ENCODE measurements at places on chromosomes 6 and 20. TPM values are rescaled to one million over a fixed set of nuclear protein-coding genes. Genes with fewer than 3 reads are reported as not detected.

Gene SALL4
- under 0.01 TPM for total RNA-seq

GRCh38 chr6:132304891-132305305 is 96.4 kb downstream of the MOXD1 start:
- DNase-seq = no peak

Gene KCNQ5
- not detected for total RNA-seq

GRCh38 chr6:33702345-33702977 is 9.0 kb downstream of the UQCC2 start:
- DNase-seq = no peak

DNA sequence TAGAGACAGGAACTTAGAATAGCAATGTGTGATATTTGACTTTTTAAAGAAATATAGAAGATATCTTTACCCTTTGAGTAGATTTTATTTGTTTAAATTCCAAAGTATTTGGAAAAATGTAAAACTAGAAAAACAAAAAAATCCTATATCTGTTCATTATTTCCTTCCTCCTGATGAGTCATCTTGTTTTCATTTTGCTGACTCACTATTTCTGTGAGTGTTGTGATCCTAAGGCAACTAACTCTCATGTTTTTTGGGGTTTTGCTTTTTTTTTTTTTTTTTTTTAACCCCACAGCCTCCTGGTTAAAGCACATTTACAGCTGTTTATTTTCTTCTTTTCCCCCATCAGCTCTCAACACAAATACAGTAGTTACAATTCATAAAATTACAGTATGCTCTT is 37.8 kb upstream of the THEMIS start:
- DNase-seq = peak; percentile 5

GRCh38 chr20:52727740-52728456 is 244.3 kb upstream of the TSHZ2 start:
- no peak for DNase-seq

- no peak for DNase-seq
Observed at GRCh38 chr20:10490706-10491105, 55.6 kb downstream of the SLX4IP start.

Gene SERPINB6
- total RNA-seq = 112 TPM

DNA sequence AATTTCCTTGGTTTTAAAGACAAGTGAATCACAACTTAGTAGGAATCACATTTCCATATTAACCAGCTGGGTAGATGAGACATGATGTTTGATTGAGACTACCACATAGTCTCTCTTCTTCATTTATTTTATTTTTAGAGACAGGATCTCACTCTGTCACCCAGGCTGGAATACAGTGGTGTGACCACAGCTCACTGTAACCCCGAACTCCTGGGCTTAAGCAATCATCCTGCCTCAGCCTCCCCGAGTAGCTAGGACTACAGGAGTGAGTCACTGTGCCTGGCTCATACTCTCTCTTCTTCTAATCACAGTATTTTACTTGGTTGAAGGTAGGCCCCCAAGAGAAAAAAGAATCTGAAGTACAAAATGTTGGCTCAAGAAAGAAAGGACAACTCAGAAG is 80.2 kb upstream of the ASF1A start:
- no peak for DNase-seq

Gene CCND3
- 37.6 TPM for total RNA-seq

GRCh38 chr20:62818592-62819493 is 2.0 kb downstream of the COL9A3 start:
- DNase-seq = no peak

- no peak for DNase-seq
Observed at GRCh38 chr20:31523361-31524283, 9.4 kb downstream of the HM13 start.

GRCh38 chr6:63561288-63561687 is 11.0 kb upstream of the LOC128125822 start:
- DNase-seq = no peak

DNA sequence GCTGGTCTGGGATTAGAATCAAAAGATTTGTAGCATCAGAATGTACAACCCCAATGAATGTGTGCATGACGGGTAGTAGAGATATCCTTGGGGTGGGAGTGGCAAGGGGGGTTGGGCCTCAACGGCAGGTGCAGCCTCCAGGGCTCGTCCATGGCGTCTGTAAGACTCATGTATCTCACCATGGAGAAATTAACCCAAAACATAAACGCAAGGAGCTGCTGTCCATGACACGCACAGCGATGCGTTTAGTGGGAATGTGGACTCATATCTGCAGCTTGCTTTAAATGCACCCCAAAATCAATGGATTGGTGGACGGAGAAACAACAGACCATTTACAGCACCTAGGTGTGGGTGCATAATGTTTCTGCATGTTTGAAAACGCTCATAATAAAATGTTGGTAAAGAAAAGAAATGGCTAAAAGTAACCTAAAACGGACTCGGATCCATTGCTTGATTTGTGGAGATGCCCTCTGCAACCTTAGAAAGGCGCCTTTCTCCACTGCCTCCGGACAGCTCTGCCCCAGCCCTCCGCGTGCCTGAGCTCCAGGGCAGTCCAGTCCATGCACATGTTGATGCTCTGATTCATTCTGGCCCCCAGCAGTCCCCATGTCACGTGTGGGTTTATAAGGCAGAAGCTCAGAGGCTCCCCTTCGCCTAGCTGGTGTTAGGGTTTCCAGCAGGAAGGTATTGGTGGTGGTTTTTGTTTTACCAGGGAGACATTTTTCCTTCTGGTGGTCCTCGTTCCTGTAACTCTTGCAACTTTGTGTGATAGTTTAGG is 24.5 kb downstream of the PYGB start:
- DNase-seq = no peak

DNA sequence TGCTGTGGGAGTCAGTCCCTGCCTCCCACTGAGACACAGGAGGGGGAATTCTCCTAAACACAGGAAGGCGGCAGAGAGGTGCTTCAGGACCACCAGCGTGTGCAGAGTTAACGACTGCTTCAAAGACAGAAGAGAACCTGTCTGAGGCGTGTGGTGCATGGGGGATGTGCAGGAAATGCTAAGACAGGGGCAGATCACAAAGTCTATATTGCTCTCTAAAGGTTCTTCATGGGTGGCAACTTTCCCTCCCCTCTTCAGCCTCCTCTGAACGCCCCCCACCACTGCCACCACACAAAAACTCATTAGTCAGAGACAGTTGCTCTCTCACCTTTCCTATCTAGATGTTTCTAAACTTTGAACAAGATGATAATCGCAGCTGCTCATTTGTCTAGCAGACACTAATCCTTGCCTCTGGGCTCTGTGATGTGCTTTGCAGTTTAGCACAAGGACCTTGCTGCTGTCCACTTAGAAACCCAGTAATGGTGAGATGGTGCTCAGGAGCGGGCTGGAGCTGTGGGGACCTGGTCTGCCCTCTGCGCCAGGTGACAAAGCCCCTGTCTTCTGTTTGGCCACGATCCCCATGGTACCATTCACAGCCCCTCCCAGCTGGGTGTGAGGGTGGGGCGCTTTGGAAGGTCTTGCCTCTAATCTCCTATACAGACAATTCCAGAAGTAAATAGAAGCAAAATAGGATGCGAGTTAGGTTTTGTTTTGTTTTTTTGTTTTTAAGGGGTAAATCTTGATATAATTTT is 219.6 kb downstream of the NRN1 start:
- DNase-seq = no peak

Gene PHACTR3
- total RNA-seq = not detected

DNA sequence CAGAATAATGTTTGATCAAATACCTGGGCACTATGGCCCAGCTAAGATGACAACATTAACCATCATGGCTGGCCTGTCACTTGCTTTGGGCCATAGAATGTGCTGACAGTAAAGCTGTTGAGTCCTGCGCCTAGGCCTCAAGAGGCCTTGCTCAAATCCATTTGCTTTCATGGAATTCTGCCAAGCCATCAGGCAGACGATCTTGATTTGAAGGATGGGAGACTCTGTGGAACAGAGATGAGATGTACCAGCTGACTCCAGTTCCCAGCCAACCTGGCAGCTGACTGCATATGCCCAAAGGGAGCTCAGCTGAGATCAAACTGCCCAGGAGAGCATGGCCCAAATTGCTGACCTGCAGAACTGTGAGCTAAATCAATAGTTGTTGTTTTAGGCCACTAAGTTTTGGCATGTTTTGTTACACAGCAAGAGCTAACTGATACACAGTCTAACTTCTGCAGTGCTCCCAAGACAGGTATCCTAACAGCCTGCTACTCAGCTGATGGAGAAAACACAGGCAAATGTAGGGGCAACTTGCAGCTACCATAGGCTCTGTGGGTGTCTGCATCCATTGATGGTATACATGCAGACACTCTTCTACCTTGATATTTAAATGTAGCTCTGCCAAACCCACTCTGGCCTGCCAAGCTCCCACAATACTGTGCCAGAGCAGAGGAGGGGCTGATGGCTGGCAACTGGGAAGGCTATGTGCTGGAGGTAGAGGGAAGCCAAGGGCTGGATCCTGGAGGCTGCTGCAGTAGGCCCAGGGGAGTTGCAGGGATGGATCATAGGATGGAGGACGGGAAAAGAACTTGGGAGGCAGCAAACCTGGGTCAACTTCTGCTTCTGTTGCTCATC is 55.2 kb upstream of the RNF24 start:
- no peak for DNase-seq

Gene SLC17A4
- total RNA-seq = not detected

- no peak for DNase-seq
Observed at GRCh38 chr6:119960036-119960435, 610.5 kb upstream of the MAN1A1 start.

DNA sequence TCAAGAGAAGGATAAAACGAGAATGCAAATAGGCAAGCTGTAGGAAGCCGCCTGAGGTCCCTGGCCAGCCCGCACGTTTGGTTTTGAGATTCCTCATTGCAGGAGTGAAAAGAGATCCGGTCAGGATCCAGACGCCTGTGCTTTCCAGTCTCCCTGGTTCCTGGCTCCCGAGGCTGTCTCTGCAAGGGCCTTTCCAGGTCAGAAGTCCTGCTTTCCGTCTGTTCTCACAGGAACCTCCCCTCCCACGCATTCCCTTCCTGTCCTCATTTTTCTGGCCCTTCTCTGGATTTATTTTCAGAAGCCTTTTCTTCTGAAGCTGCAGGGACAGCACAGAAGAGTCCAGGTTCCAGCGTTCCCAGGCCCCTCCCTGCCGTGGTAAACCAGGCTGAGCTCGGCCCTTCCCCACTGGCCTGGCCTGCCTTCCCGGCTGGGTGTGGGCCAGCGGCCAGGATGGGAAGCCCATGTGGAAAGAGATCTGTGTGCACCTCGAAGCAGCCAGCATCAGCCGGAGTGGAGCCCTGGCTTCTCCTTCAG is 54.0 kb downstream of the TMEM242 start:
- peak; percentile 84 for DNase-seq

GRCh38 chr6:136510299-136510698 is 39.9 kb downstream of the MAP7 start:
- DNase-seq = no peak

Gene IL17A
- not detected for total RNA-seq

Gene LIN28B
- not detected for total RNA-seq

GRCh38 chr6:52390361-52390727 is 28.4 kb downstream of the PAQR8 start:
- no peak for DNase-seq

Gene SLC4A11
- total RNA-seq = 4.3 TPM

- no peak for DNase-seq
Observed at GRCh38 chr6:95423331-95423730, 154.0 kb upstream of the MANEA start.

DNA sequence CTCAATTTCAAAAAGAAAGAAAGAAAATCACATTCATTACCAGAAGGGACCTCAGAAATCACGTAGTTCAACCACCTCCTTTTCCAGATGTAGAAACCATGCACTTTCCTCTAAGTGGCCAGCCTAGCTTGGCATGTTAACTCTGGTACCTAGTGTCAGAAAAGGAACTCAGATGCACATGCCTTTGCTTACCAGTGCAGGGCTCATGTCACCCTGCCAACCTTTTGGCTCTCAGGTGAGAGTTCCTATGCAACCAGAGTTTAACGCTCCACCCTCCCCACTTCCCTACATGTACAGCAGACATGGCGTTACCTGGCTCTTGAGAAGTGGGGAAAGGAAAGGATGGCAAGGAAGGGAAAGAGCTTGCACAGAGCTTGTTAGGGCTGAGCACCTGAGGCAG is 16.3 kb upstream of the IL17F start:
- DNase-seq = no peak

DNA sequence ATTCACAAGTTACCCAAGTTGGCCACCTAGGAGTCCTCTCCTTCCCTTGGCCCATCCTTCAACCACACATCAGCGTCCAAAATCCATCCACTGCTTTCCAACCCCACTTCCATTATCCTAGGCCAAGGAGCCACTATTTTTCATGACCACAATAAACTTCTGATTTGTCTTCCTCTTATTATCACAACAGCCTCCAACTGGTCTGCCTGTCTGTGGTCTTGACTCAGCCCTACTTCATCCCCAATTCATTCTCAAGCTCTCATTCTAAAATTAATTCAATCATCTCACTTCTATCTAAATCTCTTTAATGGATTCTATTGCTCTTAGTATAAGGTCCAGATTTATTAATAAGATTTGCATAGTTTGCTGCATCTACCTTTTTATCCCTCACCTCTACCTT is 189.0 kb upstream of the PRDM1 start:
- DNase-seq = no peak

DNA sequence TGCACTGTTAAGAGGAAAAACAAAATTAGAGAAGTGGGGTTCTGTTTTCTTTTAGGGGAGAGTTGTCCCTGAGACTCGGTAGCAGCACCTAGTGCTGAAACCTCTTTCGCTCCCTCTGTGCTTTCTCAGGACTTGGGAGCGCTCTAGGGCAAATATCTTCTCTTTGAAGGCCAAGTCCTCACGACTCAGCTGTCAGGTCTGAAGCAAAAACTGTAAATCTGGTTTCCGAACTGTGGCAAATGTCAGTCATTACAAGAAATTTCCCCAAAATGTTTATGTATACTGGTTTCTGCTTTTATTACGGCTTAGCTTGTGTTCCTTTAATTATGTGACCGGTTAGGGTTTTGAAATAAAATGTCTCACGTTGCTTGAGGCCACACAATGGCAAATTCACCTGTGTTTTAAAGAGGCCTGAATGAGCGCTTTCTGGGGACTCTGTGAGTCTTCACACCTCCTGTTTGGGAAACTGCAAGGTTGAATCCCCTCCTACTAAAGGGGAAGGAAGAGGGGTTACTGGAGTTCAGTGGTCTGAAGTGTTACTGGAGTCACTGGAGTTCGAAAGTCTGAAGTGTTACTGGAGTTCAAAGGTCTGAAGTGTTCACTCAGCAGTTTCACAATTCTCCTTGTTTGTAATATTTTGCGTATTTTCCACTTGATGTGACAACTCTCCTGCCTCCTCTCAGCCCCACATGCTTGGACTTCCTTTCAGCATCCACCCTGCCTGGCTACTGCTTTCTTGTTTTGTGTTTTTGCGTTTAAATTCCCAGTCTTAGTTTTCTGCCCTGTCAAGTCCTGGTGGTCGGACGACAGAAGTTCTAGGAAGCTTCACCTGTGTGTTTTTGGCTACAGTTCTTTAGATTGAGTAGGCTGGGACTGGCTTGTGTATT is 1.6 kb downstream of the SMPDL3A start:
- no peak for DNase-seq

DNA sequence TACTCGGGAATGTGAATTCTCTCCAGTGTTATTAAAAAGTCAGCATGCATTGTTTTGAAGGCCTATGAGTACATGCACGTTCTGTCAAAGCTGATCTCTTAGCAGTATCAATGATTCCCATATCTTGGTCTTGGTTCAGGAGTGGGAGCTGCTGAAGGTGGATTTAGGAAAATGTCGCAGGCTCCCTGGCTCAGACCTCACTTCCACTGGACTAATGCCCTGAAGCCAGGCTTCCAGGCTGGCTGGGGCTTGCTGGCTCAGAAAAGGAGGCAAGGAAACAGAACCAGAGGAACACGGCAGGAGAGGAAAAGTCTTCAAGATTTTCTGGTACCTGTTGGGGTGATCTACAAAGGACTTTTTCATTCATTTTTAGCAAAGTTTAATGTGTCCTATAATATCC is 81.6 kb downstream of the OLIG3 start:
- DNase-seq = no peak

Gene CCDC170
- 0.04 TPM for total RNA-seq

Measured in pulmonary artery endothelial cell (primary cell).